ENCODE measurements at places on chromosomes 3 and 15. TPM values are rescaled to one million over a fixed set of nuclear protein-coding genes. Genes with fewer than 3 reads are reported as not detected.

The MCF2L2 gene
- 0.57 TPM for total RNA-seq

GRCh38 chr15:59295261-59296001, 77.2 kb downstream of the MYO1E start:
- DNase-seq, result peak; percentile 20

GRCh38 chr3:184880276-184881019, 68.5 kb downstream of the VPS8 start:
- no peak for DNase-seq

DNA sequence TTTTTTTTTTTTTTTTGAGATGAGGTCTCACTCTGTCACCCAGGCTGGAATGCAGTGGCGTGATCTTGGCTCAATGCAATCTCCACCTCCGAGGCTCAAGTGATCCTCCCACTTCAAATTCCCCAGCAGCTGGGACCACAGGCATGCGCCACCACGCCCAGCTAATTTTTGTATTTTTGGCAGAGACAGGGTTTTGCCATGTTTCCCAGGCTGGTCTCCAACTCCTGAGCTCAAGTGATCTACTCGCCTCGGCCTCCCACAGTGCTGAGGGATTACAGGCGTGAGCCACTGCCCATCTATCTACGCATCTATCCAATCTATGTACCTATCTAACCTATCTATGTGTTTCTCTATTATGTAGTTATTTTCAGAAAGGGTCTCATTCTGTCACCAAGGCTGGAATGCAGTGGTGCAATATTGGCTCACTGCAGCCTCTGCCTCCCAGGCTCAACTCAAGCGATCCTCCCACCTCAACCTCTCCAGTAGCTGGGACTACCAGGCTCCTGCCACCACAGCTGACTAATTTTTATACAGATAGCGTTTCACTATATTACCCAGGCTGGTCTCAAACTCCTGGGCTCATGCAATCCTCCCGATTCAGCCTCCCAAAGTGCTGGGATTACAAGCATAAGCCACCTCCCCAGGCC, 20.2 kb upstream of the GPX1 start:
- peak; percentile 42 for DNase-seq

DNA sequence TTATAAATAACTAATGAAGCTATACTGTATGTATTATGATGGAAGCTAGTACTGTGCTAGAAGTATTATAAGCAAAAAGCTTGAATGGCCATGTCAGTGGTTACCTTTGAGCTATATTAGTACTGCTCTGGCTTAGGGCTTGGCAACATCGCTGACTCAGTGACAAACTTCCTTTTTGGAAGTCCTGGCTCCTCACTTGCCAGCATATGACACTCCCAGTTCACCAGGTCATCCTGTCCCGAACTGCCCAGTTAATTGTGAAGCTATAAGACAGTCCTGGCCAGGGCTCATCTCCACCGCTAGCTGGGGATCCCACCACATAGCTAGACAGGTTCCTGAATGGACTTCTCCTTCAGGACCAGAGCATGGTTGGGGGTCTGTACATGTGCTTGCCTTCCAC, 31.9 kb downstream of the RAB8B start:
- peak; percentile 25 for DNase-seq

GRCh38 chr3:122502139-122502538, 12.6 kb downstream of the KPNA1 start:
- no peak for DNase-seq
